ENCODE measurements at places on chromosomes 2 and 18.

GRCh38 chr2:28780496-28780895 is 28.9 kb downstream of the PPP1CB start:
- DNase-seq: no peak

- no peak for DNase-seq
Observed at GRCh38 chr2:239820836-239821693, 204.1 kb downstream of the NDUFA10 start.

DNA sequence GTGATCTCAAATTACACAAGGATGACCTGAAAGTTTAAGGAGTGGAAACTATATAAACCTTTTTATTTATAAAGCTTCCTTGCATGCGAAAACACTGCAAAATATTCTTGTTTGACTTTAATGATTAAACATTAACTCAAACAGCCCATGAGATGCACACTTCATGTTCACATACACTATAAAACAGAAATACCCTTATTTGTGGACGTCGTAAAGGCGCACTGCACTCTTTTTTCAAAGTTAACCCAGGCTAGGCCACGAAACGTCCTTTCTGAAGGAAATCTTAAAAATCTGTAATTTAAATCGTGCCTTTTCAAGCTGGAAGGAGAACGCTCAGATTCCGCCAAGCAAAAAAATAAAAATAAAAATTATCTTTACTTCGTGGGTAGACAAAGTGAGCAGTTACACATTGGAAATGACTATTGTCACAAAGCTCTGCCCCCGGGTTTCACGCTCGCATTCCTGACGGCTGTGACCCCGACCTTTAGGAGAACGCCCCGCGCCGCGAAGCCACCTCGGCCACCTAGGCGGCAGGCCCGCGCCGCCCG is 728 bp downstream of the FAM168B start:
- no peak for DNase-seq

GRCh38 chr18:63878343-63878742 is 9.2 kb upstream of the SERPINB2 start:
- DNase-seq: no peak

DNA sequence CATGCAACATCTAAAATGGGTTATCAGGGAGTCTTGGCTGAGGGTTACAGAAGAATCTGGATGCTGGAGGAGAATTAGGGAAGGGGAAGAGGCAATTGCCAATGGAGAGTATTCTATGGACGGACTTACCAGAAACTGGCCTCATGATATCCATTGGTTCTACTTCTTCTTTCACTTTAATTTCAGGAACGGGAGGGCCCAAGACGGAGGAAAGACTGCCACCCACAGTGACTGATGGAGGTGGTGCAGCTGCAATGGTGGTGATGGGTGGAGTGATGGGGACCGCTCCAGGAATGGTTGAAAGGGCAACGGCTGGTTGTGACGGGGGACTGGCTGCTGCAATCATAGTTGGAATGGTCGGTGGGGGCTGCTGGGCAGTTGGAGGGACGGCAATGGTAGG is 69.1 kb upstream of the AMMECR1L start:
- DNase-seq: peak; percentile 35

- no peak for DNase-seq
Observed at GRCh38 chr2:41829052-41829451, 218.8 kb upstream of the PKDCC start.

GRCh38 chr2:170332676-170333402 is 154.9 kb downstream of the MYO3B start:
- no peak for DNase-seq

DNA sequence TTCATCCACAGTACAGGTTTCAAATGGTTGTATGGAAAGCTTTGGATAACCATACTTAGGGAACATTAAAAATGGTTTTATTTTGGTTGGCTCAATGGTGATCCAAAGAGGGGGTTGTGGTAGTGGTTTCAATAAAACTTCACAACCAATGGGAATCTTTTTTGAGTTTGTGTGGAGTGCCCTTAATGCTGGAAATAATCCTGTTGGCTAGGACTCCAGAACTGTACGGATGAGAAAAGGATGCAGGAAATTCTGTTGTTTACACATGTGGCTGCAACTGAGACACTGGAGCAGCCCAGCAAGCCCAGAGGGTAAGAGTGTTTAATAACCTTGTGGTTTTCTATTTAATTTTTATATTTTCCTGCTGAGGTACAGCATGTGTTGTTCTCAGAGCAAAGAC is at the start of gene CCDC102B:
CCDC102B (plus strand) TSS at position 210 of the 400 bp plus-strand sequence. CDS start 38,684 bp downstream, outside the sequence.
- DNase-seq: no peak

DNA sequence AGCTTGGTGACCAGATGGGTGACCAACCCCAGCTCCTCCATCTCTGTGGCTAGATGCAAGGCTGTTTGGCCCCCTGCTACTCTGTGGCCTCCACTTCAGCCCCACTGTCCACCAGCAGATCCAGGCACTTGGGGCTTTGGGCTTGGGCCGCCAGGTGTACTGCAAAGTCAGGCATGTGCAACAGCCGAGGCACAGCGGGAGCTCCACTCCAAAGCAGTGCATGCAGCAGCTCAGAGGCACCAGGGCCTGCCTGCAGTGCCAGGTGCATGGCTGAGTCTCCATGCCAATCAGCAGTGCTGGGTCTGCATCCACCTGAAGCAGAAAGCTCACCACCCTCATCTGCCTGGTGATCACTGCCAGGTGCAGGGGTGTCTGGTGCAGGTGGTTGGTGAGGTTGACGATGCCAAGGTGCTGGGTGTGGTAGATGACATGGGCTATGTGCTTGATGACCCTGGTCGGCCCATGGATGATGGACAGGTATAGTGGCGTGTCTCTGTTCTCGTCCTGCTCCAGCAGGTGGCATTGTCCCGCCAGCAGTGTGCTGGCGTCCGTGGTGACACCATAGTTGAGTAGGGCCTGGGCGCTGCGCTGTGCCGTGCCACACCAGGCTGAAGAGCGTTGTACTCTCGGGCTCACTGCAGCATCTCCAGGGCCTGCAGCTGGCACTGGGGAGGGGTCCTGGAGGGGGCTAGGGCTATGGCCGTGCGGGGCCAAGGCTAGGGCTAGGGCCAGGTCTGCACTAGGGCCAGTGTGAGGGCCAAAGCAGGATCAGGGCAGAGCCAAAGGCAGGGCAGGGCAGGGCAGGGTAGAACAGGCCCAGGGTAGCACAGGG is 1.0 kb upstream of the ANKRD62 start:
- DNase-seq: no peak

GRCh38 chr2:78304678-78305077 is 720.8 kb upstream of the REG3G start:
- DNase-seq: peak; percentile 8

DNA sequence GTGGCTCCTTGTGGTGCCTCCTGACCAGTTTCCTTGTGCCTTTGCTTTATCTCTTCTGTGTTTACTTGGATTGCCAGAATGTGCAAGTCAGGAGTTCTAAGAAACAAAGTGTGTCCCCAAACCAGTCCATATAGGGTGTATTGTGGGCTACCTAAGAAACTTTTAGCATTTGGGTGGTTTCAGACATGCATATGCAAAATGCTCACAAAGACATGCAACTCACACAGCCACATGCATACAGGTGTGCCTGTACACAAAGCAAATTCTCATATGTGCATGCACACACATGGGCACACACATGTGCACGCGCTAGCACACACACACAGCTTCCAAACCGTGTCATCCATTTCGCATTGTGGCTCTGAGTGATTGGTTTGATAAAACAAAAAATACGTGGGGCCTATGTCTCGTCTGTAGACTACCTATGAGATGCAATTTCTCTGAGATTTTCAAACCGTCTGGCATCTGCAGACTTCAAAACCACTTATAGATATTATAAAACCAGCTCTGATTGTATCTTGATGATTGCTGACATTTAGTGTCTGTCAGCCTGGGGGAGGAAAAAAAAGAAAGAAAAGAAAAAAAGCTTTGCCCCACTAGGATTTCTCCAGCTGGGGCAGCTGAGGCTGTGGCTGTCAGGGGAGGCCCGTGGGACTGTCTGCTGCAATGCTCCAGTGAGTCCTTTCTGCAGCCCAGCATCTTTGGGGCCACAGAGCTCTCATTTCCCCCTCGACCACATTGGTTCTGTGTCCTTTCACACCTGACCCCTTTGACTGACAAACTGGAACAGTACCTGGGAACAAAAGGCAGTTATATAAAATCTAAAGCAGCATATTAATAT is 556.1 kb downstream of the CMPK2 start:
- no peak for DNase-seq

- DNase-seq: no peak
Observed at GRCh38 chr2:54166121-54166773, 50.8 kb downstream of the ACYP2 start.

DNA sequence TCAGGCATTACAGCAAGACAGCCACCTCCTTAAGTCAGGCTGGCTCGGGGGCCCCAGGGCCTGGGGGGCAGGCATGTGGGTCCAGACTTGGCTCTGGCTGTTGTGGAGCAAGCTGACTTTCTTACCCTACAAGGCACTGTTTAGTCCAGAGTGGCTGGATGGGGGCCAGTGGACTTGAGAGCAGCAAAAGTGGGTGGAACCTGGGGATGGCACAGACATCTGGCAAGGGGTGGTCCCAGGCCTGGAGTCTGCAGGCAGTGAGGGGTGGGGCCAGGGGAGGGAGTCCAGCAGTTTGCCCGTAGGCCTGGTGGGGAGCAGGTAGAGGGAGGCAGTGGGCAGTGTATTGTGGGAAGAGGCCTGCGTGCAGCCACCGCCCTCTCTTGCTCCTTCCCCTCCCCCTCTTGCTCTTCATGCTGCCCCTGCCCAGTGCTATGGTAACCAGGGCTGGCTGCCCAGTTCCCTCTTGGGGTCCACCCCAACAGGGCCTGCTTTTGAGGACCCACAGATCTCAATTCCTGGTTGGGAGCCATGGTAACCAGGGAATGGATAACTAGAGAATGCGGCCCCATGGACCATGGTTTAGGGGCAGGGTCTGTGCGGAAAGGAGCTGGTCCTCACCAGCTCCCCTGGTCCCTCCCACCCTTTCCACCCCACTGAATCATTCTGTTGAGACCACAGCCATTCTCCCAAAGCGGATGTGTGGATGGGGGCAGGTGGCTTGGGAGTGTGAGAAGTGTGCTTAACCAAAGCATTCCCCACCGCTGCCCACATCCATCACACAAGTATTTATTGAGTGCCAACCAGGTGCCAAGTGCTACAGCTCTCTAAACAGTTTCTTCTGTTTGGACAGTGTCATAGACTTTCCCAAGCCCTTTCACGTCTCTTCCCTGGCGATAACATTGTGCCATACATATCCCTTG is 19.3 kb downstream of the SPEG start:
- DNase-seq: peak; percentile 42

DNA sequence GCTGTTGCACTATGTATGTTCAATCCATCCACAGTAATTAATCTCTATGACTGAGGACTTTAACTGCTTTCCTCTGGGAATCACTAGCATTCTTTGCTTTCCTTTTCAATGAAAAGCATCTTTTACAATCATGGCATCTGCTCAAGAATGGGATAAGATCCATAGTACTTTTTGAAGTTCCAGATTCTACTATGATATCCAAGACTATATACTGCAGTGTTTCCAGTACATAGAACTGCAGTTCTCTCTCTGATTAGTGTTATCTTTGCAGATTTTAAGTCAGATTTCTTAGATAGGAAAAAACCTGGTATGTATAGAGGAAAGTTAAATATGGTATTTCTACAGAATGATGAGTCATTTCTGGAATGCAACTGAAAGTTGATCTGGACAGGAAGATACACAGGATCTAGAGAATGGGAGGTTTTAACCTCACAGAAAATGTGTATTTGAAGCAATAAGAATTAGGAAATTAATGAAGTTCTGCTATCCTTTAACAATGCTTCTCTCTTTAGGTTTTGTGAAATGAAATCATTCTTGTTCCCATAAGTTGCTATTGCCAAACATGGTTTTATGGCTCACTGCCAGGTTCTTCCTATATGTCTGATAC is 670.7 kb downstream of the ERBB4 start:
- DNase-seq: no peak

- peak; percentile 86 for DNase-seq
Observed at GRCh38 chr2:48900321-48901014, 144.9 kb upstream of the LHCGR start.

DNA sequence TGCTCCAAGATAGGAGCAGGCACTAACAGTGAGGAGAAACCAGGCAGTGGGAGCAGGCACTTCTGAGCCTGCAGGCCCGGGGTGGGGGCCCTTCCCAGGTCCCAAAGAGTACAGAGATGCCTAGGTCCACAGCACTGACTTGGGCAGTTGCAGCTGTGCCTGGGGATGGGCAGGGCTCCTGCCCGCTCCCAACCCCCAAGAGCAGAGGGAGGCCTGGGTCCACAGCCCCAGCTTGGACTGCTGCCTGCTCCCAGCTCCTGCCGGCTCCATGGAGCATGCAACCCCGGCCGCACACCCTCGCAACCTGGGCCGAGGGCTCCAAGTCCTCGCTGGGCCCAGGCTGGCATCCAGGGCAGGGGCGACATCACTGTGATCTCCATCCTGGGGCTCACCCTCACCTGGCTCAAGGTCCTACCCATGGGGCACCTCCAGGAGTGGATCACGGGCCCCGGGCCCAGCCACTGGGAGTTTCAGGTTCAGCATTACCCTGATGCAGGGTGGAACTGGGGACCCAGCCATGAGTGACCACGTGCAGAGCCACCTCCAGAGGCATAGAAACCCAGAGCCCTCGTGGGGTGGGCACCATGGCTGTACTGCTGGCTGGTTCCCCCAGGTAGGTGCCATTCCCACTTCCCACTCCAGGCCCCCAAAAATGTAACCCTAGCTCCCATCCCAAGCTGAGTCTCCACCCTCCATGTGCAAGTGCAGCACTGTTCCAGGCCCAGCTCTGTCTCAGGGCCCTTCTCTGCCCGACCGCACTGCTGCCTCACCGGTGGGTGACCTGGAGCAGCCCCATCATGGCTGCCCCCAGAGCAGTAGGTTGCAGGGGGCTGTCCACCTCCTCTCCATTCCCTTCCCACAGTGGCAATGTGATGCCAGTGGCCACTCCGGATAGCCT is 325.6 kb downstream of the NR4A2 start:
- no peak for DNase-seq

- no peak for DNase-seq
Observed at GRCh38 chr2:36489281-36489680, 108.7 kb downstream of the FEZ2 start.

DNA sequence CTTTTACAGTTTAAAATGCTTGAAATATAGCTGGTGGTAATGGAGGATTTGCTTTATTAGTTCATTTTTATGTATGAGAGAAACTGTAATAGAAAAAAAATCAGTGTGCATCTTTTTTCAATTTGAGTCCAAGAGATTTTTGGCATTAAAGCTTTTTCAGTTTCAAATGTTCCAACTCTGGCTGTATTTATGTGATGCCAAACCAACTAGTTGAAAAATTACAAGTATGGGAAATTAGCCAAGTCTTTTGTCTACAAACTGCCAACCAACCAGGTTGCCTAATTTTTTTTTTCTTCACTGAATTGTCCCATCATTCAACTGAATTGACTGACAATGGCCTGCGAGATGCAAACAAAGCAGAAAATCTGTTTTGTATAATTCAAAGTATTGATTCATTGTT is 95.7 kb downstream of the ICOS start:
- DNase-seq: no peak

GRCh38 chr2:175834477-175834876 is 167.6 kb downstream of the LNPK start:
- peak; percentile 6 for DNase-seq

GRCh38 chr2:54353216-54353615 is 97.2 kb upstream of the TSPYL6 start:
- no peak for DNase-seq

DNA sequence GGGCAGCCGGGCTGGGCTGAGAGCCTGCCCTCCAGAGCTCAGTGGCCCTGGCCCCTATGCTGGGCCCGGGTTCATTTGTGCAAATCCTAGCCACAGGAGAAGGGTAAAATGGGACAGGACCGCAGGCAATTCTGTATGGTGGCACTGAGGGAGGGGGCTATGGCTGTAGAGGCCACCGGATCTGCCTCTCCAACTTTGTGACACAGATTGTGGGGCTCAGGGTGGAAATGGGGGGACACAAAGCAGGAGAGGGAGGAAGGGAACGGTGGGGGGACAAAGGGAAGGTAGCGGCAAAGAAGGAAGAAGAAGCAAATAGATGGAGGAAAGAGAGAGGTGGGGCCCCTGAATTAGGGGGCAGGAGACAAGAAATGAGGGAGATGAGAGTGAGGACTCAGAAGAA is 201.1 kb downstream of the SMAD2 start:
- DNase-seq: no peak

Measured in Ammon's horn (tissue), 1 donor.